ENCODE measurements at places on chromosomes 16 and 17. TPM values are rescaled to one million over a fixed set of nuclear protein-coding genes. Genes with fewer than 3 reads are reported as not detected.

Gene MAPK8IP3
- total RNA-seq: 153 TPM

Gene NTN3
- total RNA-seq: 2.5 TPM

Gene DNAI2
- total RNA-seq: not detected

- no peak for DNase-seq
Observed at GRCh38 chr17:45248132-45248957, 13.5 kb downstream of the SPATA32 start.

DNA sequence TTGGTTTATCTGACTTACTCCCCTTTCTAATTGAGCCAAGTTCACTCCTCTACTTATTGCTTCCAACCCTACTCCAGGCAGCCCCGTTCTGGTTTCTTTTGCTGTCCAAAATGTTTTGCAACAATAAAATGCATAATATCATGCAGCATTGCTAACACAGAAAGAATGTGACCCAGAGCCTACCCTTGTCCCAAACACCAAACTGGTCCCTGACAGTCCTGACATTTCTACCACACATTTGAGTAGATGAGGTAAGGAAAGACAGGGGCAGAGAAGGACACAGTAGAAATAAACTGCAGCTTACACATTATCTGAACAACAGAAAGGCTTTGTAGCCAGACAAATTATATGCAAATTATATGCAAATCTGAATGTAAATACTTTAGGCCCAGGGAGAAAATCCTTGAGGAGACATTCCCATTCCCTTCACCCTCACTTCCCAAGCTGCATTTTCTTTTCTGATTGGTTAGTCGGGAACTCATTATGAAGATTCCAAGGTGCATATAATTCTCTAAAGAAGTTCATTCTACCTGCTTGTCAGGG, 31.6 kb downstream of the SOX9 start:
- no peak for DNase-seq

GRCh38 chr17:11932337-11932898, 64.9 kb downstream of the ZNF18 start:
- no peak for DNase-seq

Data from progenitor cell of endocrine pancreas (in vitro differentiated cells).